ENCODE measurements at places on chromosomes 13 and 19.

- no peak for DNase-seq
Observed at GRCh38 chr19:4568886-4569285, 9.4 kb upstream of the SEMA6B start.

DNA sequence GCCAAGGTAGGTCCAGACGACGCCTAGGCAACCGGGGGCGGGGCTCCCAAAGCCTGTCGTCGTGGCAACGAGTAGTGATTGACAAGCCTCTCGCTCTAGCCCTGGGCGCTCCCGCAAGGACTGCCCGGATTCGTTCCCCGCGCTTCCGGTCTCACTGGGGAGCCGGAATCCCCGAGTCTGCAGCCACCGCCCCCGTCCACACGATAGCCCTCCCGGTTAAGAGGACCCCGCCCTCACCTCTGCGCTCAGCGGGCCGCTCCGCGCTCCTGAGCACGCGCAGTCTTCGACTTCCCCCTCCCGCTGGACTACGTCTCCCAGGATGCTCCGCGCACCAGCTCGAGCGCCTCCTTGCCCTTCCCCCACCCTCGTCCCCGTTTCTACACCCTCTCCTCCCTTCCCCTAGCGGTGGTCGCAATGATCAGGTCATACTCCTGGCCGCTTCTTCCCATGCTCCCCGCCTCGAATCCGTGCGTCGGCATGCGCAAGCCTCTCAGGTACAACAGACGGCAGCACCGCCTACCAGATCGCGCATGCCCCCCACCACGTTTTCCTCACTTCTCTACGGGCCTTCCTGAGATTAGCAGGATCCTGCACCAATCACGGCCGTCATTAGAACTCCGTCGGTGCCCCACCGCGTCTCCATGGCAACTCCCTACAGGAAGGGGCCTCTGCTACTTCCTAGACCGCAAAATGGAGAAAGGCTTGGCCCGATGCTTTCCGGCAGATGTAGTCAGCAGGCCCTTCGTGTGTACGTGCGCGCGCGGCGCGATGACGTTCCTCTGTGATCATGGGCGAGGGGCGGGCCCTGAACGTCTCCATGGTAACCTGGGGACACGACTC is at the start of gene MZF1:
Gene MZF1 (minus strand): TSS at position 518 of the 840 bp plus-strand sequence. CDS start 1,946 bp downstream, outside the sequence.
- DNase-seq, result peak; percentile 100

GRCh38 chr19:19816679-19817078 is 4.9 kb downstream of the ZNF506 start:
- DNase-seq, result no peak

- no peak for DNase-seq
Observed at GRCh38 chr13:67306742-67307141, 76.6 kb upstream of the PCDH9 start.

Measured in kidney epithelial cell (primary cell).